ENCODE measurements at places on chromosomes 4 and X. TPM values are rescaled to one million over a fixed set of nuclear protein-coding genes. Genes with fewer than 3 reads are reported as not detected.

The HSD17B10 gene
- total RNA-seq: 41.0 TPM

The FABP2 gene
- not detected for total RNA-seq

The CYSLTR1 gene
- 5.5 TPM for total RNA-seq

The CSAG2 gene
- not detected for total RNA-seq

- peak overlapping the region; percentile 94 for H3K4me3 ChIP-seq
- peak overlapping the region; percentile 93 for H3K27ac ChIP-seq
- H3K4me1 ChIP-seq: peaks cover 19% of the 10 kb centered on the region
- no peaks in the 10 kb centered on the region for H3K27me3 ChIP-seq
- H3K36me3 ChIP-seq: no peaks in the 10 kb centered on the region
Measured at GRCh38 chrX:17736478-17736855, 826 bp upstream of the SCML1 start.

GRCh38 chr4:87465739-87466366 lies 43.5 kb downstream of the NUDT9 start:
- H3K27ac ChIP-seq: no peak overlapping the region
- H3K27me3 ChIP-seq: no peaks in the 10 kb centered on the region
- DNase-seq: no peak
- H3K4me3 ChIP-seq: no peak overlapping the region
- H3K4me1 ChIP-seq: no peaks in the 10 kb centered on the region

DNA sequence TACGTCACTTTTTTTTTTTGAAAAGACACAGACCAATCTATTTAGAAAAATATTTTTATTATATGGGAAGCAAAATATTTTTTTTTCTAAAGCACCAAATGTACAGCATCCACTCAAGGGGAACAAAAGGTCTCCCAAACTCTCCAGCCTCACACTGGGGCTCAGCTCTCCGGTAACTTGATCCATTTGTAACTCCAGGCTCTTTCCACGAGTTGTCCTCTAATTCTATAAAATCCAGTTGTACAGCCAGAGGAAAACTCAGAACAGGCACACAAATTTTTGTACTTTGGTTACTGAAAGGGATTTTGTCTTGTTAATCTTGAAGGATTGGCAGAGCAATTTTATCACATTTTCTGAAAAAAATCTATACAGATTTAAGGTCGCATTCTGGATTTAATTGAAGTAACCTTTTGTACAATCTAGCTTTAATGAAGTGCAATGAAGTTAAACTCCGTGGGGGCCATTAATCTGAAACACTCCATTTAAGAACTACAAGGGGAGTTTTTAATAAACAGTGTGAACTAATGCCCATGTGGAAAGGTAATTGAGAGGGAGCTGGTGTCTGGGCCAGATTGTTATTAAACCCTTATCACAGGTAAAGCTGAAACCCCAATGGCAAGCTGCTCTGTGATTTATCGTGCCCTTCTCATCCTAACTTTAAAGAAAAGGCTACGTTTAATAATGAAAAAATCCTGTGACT lies 161.2 kb upstream of the FRG1 start:
- no peak for DNase-seq
- no peaks in the 10 kb centered on the region for H3K4me1 ChIP-seq
- H3K4me3 ChIP-seq: no peak overlapping the region
- H3K27me3 ChIP-seq: peaks cover 6% of the 10 kb centered on the region
- H3K27ac ChIP-seq: no peak overlapping the region

DNA sequence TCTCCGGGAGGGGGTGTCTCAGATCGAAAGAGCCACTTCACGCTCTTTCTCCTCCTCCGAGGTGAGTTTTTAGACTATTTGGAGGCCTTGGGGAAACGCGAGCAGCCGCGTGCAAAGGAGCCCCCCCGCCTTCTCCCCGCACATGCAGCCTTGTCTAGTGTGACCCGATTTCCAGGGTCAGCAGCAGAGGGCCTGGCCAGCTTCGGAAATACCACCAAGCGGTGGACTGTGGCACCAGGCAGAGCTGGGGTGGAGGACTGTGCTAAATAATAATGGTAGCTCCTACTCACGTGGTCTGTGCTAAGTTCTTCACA lies 79.3 kb upstream of the BCOR start:
- peak overlapping the region; percentile 98 for H3K27ac ChIP-seq
- no peaks in the 10 kb centered on the region for H3K27me3 ChIP-seq
- H3K4me1 ChIP-seq: peaks cover 16% of the 10 kb centered on the region
- peak overlapping the region; percentile 91 for H3K4me3 ChIP-seq

- H3K4me1 ChIP-seq: no peaks in the 10 kb centered on the region
- no peaks in the 10 kb centered on the region for H3K36me3 ChIP-seq
- H3K4me3 ChIP-seq: no peak overlapping the region
- no peak for DNase-seq
- H3K27me3 ChIP-seq: no peaks in the 10 kb centered on the region
Measured at GRCh38 chr4:97317671-97318070, 825.6 kb downstream of the STPG2 start.

GRCh38 chr4:2489841-2490552 lies 21.1 kb downstream of the RNF4 start:
- no peak overlapping the region for H3K4me3 ChIP-seq
- no peaks in the 10 kb centered on the region for H3K36me3 ChIP-seq
- peak overlapping the region; percentile 16 for H3K27ac ChIP-seq
- DNase-seq: no peak
- peaks cover 33% of the 10 kb centered on the region for H3K4me1 ChIP-seq

DNA sequence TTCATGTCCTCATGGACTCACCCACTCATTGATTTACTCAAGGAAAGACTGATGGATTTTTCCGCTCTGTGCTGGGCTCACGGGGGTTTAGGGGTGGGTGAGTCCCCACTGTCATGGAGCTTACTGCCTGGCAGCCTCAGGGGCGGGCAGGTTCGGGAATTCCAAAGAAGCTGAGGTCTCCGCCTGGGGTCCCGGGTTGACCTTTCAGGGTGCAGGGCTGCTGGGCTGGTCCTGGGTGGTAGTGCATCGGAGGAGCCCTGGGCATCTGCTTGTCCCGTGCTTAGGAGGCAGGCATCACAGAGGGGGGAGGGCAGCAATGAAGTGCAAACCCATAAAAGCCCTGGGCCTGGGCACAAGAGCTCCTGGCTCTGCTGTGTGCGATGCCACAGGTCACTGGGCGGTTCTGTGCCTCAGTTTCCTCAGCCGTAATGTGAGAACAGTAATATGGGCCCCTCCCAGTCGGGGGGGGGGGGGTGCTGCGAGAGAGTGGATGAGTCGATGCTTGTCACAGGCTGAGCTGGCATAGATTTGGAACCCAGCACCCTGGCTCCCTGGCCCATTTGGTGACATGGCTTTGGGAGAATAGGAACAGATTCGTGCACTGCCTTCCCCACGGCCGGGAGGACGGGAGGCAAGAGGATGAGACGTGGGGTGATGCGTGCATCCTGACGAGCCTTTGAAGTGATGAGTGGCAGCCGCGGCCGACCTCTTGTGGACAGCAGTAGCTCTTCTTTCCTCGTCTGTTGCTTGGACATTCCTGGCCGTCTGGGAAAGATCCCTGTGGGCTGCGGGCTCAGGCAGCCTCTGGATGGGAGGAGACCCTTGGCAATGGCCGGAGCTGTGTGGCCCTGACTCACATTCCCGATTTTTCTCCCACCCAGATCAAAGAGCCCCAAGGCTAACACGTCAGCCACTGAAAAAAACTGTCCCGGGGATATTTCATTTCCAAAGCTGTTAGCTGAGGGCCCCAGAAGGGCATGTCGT lies 42.0 kb downstream of the PSAPL1 start:
- no peak overlapping the region for H3K27ac ChIP-seq
- peaks cover 31% of the 10 kb centered on the region for H3K27me3 ChIP-seq
- no peaks in the 10 kb centered on the region for H3K4me1 ChIP-seq
- DNase-seq: no peak
- no peaks in the 10 kb centered on the region for H3K36me3 ChIP-seq
- no peak overlapping the region for H3K4me3 ChIP-seq

DNA sequence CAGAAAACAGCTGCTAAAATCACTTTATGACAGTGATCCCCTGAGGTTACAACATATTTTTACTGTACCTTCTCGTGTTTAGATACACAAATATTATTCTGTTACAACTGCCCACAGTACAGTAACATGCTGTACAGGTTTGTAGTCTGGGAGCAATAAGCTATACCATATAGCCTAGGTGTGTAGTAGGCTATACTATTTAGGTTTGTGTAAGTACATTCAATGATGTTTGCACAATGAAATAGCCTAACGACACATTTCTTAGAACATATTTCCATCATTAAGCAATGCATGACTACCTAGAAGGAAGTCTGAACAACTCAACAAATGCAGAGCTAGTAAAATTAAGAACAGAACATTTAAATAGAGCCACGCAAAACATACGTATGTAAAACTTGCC lies 112.7 kb downstream of the ZAR1 start:
- no peak overlapping the region for H3K27ac ChIP-seq
- H3K27me3 ChIP-seq: no peaks in the 10 kb centered on the region
- H3K4me1 ChIP-seq: peaks cover 7% of the 10 kb centered on the region
- DNase-seq: no peak
- no peaks in the 10 kb centered on the region for H3K36me3 ChIP-seq

DNA sequence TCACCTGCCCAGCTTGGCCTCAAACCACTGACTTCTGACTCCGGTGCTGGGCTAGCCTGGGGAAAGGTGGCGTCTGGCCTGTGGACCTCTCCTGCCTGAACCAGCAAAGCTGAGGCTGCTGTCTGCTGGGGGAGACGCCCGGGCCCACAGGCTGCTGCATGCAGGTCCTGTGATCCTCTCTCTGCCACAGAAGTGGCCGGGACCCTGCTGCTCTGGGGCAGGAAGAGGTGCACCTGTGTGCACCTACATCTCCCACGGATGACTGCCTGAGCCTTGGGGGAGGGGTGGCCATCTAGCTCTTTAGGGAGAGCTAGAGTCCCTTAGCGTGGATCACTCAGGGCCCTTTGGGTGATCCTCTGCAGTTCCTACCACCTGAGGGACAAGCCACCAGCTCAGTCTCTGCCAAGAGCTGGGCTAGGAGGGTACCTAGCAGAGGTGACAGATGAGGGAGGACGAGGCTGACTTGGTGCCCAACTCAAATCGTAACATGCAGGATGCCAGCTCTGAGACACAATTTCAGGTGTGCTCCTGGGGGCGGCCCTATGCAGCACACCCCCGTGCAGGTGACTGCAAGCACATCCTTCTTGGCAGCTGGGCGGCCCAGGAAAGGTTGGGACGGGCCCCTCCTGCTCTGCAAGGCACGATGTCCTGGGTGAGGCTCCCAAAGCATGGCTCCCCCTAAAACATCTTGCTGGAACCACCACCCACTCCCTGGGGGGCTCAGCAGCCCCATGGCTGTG lies 22.5 kb downstream of the LETM1 start:
- DNase-seq: no peak
- H3K27me3 ChIP-seq: no peaks in the 10 kb centered on the region
- peaks cover 12% of the 10 kb centered on the region for H3K36me3 ChIP-seq
- H3K4me3 ChIP-seq: no peak overlapping the region
- H3K4me1 ChIP-seq: peaks cover 9% of the 10 kb centered on the region

DNA sequence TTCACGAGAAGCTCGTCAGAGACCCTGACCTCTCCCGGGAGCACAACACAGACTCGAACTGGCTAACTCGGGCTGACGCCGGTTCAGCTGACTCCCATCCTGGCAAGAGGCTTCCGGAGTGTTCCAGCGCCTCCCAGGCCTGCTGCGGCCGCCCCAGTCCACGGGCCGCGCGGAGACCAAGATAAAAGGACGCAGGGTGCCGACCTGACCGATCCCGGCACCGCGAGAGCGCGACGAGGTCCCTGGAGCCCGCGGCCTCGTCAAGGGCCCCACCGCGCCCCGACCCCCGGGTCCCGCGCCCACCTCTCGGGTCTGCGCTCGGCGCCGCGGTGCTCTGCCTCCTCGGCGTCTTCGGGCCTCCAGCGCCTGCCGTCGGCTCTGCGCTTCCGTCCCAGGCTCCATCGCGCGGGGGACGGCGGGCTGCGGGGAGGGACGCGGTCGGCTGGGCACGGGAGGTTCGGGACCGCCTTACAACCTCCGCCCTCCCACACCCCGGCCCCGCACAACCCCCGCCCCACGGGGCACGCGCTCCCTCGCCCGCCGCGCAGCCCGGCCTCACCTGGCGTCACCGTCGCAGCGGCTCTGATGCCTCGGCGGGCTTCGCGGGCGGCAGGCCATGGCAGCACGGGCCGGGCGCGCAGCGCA lies 426 bp downstream of the SLBP start:
- no peaks in the 10 kb centered on the region for H3K27me3 ChIP-seq
- H3K4me3 ChIP-seq: peak overlapping the region; percentile 94
- peaks cover 30% of the 10 kb centered on the region for H3K4me1 ChIP-seq
- H3K36me3 ChIP-seq: peaks cover 5% of the 10 kb centered on the region
- peak; percentile 27 for DNase-seq

- H3K27me3 ChIP-seq: peaks cover 14% of the 10 kb centered on the region
- no peak overlapping the region for H3K27ac ChIP-seq
- peak overlapping the region; percentile 74 for H3K4me3 ChIP-seq
- peaks cover 3% of the 10 kb centered on the region for H3K36me3 ChIP-seq
- no peak for DNase-seq
Measured at GRCh38 chrX:21658746-21659145, 616 bp upstream of the KLHL34 start.

GRCh38 chr4:48778431-48779094 lies 1.5 kb downstream of the FRYL start:
- H3K4me3 ChIP-seq: peak overlapping the region; percentile 99
- H3K36me3 ChIP-seq: no peaks in the 10 kb centered on the region
- peak overlapping the region; percentile 96 for H3K27ac ChIP-seq
- H3K27me3 ChIP-seq: no peaks in the 10 kb centered on the region
- peaks cover 35% of the 10 kb centered on the region for H3K4me1 ChIP-seq
- DNase-seq: no peak

DNA sequence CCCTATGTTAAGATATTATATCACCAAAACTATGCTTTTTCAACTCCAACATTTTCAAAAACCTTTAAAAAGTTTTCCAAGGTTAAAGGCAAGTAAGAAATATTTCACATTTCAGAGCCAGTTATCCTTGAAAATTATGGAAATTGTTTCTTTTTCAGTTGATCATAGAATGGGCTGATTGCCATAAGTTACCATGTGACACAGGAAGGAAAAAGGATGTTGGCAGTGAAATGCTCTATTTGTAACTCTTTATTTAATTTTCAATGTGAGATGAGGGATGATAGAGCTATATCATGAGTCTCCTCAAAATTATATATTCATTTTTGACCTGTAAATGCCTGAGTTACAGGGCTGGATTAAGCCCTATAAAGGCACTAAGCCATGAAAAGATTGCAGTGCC lies 93.0 kb upstream of the PLS3 start:
- no peak for DNase-seq
- H3K4me3 ChIP-seq: no peak overlapping the region
- H3K27ac ChIP-seq: no peak overlapping the region

GRCh38 chrX:1292575-1293290 lies 24.1 kb downstream of the CSF2RA start:
- H3K4me3 ChIP-seq: no peak overlapping the region
- DNase-seq: no peak
- H3K27me3 ChIP-seq: no peaks in the 10 kb centered on the region
- no peaks in the 10 kb centered on the region for H3K4me1 ChIP-seq

GRCh38 chrX:104935581-104935980 lies 284.9 kb downstream of the TEX13A start:
- H3K36me3 ChIP-seq: no peaks in the 10 kb centered on the region
- DNase-seq: no peak
- H3K4me1 ChIP-seq: no peaks in the 10 kb centered on the region
- no peak overlapping the region for H3K4me3 ChIP-seq

Measured in T-helper 17 cell (primary cell).